ENCODE measurements at places on chromosomes 11 and 22.

DNA sequence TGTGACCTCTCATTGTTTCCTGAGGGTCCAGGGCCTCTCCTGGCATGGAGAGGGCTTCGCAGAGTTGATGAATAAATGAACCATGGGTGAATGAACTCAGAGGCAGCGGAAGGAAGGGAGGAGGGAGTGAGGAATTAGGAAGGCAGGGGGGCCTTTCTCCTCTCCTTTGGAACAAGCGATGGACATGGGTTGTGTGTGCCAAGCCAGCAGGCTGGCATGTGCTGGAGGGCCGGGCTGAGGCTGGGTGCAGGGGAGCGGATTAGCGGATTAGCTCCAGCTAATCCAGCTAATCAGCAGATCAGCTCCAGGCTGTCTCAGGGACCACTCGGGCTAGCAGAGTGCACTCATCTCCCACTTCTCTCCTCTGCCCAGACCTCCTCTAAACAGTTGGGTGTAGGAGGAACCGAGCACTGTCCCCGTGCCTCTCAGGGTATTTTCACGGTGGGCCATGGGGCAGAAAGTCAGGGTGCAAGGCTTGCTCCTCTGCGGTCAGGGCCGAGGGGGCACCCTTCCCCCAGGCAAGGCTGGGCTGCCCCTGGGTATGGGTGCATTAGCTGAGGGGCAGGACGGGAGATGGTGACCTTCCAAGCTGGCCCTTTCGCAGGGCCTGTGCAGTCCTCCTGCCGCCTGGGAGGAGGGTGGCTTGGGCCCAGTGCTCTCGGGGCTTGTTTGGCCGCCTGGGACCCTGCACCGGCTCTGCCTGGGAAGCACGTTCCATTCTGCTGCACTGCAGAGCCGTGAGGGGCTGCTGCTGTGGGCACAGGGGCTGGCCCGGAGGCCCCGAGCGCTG, 120.3 kb upstream of the B3GAT1 start:
- no peak for DNase-seq

DNA sequence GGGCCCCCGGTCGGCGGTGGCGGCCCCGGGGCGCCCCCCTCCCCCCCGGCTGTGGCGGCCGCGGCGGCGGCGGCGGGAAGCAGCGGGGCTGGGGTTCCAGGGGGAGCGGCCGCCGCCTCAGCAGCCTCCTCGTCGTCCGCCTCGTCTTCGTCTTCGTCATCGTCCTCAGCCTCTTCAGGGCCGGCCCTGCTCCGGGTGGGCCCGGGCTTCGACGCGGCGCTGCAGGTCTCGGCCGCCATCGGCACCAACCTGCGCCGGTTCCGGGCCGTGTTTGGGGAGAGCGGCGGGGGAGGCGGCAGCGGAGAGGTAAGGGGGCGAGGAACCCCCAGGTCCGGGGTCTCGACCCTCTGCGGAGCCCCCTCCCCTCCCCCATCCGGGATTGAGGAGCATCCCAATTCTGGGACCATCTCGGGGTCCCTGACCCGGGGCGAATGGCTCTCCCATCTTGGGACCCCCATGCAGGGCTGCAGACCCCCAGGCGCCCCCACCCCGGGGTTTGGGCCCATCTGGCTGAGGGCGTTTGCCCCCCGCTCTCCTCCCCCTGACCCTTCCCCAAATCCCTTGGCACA, 431 bp downstream of the KMT2A start:
- peak; percentile 32 for DNase-seq

DNA sequence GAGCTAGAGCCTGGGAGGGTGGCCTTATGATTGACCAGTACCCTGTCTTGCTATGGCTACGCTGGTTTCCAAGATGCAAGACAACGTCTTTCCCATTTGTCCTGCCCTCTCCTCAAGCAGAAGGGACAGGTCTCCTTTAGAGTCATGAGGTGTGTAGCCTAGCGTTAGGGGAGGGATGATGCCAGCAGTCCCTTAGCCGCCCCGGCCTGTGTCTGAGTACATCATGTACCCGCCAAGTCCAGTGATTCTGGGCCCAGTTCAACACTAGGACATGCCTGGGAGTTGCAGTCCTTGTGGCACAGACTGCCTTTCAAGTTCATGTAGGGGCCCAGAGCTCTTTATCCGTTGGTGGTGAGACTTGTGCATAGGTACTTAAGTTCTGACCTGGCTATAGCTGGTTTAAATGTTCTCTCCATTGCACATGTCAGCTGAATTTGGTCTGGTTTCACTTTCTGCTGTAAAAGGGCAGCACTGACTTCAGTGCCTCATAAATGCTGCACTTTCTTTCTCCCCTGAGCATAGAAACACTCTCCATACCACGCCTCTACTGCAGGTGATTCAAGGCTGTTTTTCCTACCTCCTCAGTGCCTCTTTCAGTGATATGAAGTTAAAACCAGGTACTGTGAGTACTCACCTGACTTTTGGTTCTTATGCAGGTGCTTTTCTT, 151.1 kb downstream of the METTL15 start:
- no peak for DNase-seq

GRCh38 chr11:72617080-72617762, 57.0 kb downstream of the PDE2A start:
- DNase-seq: peak; percentile 60

GRCh38 chr11:71185411-71185810, 67.0 kb downstream of the SHANK2 start:
- no peak for DNase-seq

DNA sequence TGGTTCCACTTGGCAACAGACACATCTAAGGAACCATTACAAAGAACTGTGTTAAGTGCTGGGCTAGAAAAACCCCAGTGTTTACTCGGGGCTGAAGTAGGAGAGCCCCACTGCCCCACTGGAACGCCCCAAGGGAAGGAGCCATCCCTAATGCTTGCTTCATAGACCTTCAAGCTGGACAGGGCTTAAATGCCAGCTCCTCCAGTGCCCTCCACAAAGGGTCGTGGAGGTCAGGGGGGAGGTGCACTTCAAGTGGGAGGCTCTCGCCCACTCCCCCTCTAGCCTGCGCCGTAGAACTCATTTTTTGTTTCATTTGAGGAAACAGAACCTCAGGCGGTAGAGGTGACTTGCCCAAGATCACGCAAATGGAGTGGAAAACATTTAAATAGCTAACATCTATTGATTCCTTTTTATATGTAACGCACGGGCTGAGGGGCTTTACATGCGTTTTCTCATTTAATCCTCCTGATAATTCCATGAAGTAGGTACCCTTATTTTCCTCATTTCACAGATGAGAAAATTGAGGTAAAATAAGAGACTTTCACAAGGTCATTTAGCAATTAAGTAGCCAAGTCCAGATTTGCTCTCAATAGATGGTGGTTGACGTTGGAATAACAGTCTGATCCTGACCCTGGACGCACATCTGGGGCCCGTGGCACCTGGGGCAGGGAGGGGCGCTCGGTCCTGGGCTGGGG, 545 bp upstream of the ZDHHC13 start:
- peak; percentile 2 for DNase-seq

DNA sequence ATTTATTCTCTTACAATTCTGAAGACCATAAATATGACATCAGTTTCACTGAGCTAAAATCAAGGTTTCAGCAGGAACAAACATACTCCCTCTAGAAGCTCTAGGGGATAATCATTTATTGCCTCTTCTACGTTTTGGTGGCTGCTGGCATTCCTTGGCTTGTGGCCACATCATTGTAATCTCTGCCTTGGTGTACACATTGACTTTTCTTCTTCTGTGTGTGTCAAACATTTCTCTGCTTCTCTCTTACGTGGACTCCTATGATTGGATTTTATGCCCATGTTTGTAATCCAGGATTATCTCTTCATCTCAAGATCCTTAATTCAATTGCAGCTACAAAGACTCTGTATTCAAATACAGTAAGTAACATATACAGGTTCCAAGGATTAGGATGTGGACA, 30.4 kb upstream of the MMP20 start:
- no peak for DNase-seq

DNA sequence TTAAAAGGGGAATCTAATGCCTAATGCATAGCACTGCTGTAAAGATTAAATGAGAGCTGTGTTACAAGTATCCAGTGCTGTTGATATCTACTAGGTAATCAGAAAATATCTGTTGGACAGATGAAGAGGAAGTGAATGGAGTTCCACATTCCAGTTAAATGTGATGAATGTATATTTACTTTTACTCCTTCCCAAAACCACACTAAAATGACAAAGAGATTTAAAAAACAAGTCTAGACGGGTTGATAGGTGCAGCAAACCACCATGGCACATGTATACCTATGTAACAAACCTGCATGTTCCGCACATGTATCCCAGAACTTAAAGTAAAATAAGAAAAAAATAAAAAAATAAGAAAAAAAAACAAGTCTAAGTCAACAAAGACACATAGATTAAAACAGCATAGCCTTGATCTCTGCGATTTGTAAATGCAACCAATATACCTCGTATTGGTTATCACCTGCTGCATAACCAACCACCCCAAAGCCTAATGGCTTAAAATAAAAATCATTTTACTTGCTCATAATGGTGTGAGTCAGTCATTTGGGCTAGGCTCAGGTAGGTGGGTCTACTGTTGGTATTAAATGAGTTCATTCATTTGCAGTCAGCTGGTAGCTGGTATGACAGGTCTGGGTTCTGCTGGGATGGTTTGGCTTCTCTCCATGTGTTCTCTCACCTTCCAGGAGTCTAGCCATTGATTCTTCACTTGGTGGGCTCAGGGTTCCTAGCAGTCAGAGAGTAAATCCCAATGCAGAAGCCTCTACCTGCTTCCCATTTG, 39.7 kb upstream of the SLC6A5 start:
- no peak for DNase-seq

DNA sequence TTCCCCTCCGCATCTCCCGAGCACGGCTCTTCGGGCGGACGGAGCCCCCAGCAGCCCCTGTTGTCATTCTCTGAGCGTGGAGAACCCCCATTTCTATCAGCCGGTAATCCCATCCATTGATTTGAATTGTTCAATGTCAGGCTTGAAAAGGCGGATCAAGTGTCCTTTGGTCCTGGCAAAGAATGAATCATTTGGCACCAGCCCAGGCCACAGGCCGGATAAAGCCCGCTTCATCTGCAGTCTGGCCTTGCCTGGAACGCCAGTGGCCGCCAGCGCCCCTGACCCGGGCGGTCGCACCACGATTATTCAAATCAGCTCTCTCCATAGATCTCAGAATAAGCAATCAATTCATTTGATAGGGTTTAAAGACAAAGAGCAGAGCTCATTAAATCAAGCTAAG, 188.9 kb downstream of the BRD1 start:
- no peak for DNase-seq

DNA sequence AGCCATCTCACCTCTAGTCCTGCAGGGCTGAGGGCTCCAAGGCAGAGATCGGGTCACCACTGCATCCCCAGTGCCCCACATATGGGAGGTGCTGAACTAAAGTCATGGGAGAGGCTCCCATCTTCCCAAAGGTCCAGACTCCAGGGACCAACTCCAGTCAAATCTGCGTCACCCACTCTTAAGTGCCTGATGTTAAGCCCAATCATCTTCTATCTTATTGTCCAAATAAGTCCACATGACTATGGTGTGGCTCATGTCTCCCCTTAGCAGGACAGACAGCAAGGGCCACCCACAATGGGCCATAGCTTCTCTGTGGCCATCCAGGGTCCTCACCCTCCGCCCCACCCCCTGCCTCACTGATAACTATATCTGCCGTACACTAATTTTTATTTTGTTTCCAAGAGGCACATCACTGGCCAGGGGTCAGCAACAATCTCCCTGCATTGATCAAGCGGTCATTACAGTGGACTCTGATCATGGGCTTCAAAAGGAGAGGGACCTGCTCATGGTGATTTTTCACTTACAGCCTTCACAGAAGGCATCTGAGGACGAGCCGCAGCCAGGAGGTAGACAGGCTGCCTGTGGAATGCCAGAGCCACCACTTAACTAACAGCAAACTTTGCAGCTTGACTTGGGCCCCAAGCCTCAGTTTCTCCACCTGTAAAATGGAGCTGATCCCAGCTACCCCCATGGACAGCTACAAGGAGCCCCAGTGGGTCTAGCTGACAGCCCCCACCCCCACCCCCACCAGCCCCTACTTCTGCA, 23.3 kb downstream of the MYH9 start:
- DNase-seq: no peak

DNA sequence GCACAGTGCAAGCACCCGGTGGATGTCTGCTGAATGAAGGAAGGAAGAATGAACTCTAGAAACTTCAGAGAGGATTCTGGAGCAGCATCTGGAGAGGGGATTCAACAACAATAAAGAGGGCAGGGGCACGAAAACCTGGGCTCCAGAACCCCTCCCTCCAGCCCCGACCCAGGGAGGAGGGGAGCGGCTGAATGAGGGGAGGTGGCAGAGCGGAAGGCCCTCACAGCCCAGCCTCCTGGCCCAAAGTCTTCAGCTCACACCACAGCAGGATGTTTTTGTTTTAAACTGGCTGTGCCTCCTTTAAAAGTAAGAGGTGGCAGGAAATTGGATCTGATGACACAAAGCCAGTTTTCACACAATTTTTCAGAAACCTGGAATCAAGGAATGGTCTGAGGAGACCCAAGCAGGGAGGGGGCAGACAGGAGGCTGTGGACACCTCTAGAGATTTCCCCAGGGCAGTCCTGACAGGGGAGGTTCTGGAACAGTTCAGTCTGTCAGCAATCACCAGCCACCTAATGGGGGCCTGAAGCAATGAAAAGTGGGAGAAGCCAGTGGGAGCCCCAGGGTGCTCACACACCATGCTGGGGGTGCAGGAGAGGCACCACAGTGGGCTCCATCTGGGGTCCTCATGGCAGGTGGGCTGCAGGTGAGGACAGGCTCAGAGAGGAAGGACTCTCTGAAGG, 44.4 kb upstream of the TCF20 start:
- DNase-seq: no peak
